ENCODE measurements at places on chromosomes 7 and 10.
A peak's percentile ranks its signal among the peaks of the same experiment; 100 is the strongest.

- no peak for DNase-seq
These were observed 98.3 kb downstream of the GLI3 start for GRCh38 chr7:42138691-42139090.

GRCh38 chr7:13050703-13051102, 363.3 kb downstream of the ARL4A start:
- DNase-seq = no peak

GRCh38 chr7:79285756-79286155, 167.7 kb downstream of the MAGI2 start:
- no peak for DNase-seq

GRCh38 chr10:26528715-26529393, 90.7 kb downstream of the APBB1IP start:
- no peak for DNase-seq

DNA sequence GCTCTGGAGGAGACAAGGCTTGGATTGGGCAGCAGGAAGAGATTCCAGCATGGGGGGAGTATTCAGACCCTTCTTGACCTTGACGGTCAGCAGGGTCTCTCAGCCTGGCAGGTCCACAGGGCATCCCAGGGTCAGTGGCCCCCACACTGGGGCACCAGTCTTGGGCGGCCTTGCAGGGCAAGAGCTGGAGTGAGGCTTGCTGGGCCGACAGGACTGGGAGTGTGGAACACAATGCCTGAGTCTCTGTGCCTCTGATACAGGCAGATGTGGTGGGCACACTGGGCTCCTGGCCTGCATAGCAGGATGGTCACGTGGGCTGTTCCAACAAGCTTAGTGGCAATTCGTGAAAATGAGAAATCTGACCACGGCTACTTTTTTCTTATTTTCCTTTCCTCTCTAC, 229.7 kb downstream of the TCERG1L start:
- no peak for DNase-seq

DNA sequence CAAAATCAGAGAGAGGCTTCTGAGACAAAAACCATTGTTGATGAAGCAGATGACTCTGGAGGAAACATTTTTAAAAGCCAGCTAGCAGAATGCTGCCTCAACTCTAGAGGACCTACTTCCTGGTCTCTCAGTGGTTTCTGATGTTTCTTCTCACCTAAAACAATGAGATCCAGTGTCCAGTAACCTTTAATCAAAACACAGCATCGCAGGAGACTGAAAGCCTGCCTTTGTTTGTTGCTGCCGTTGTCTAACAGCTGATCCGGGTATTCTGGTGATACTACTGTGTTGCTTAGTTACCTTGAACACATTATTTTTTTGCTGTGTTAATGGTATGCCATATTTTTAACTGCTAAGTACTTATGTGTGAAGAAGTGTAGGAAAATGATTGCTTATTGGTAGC, 70.9 kb downstream of the WIPF3 start:
- DNase-seq = no peak

DNA sequence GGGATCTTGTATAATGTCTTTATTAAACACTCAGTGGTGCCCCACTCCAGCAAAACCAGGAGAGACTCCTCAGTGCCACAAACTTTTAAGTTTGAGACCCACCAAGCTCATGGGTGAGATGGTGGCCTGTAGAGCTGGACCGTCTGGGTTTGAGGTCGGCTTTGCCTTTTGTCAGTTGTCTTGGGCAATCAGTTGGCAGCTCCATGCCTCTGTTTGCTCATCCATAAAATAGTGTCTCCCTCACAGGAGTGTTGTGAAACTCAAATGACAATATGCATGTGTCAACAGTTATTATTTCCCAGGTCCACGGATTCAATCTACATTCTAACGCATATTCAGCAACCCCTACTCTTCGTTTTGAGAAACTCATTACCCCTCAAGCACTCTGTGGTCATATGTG, 367.8 kb upstream of the C7orf33 start:
- DNase-seq = no peak

DNA sequence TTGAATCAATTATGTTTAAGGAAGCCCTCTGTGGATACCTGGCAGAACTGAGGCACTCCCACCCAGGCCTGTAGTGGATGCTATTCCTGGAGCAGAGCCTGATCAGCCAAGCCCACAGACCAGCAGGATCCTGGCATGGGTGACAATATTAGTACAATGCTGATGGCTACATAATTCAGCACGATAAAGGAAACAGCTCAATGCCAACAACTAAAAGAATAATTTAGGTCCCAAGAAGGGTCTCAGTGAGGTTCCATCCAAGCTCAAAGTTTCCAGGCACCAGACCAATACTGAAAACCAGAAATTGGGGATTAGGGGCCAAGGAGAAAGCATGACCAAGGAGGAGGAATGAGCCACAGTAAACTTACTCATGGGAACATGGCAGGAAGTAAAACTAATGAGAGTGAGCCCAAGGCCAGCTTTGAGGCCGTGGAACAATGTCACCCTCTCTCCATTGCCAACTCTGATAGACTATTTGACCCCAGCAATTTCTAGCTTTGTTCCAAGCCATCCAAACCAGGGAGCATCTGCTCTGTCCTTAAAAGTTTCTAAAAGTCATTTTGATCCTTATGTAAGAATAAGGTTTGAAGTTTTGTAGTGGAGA, 1082.4 kb downstream of the KCNMA1 start:
- no peak for DNase-seq

DNA sequence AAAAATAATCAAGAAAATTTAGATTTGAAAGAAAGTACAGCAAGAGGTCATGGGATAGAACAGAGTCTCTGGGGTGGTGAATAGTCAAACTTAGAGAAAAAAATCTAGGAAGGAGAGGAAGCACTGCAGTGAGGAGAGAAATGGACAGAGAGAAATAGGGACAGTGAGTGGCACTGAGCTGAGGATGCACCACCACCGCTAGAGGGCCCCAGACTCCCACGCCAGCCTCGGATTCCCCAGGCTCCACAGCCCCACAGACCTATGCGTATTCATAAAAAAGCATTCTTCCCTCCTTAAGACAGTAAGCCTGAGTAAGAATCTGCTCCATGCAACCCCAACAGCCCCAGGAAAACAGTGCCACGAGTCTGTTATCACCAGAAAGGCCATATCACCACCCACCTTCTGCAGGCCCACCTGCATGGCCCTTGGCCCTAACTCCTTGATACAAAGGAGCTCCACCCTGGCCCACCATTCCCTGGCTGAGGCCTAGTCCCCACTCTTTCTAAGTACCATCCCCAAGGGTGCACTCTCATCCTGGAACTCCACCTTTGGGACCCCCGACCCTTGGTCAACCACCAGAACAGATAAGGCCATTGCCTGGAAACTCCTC, 91.0 kb downstream of the ALOX5 start:
- peak; percentile 69 for DNase-seq

- DNase-seq = no peak
These were observed 421.5 kb upstream of the LRGUK start for GRCh38 chr7:133705596-133705995.

GRCh38 chr7:54090652-54091213, 451.4 kb upstream of the VSTM2A start:
- no peak for DNase-seq

DNA sequence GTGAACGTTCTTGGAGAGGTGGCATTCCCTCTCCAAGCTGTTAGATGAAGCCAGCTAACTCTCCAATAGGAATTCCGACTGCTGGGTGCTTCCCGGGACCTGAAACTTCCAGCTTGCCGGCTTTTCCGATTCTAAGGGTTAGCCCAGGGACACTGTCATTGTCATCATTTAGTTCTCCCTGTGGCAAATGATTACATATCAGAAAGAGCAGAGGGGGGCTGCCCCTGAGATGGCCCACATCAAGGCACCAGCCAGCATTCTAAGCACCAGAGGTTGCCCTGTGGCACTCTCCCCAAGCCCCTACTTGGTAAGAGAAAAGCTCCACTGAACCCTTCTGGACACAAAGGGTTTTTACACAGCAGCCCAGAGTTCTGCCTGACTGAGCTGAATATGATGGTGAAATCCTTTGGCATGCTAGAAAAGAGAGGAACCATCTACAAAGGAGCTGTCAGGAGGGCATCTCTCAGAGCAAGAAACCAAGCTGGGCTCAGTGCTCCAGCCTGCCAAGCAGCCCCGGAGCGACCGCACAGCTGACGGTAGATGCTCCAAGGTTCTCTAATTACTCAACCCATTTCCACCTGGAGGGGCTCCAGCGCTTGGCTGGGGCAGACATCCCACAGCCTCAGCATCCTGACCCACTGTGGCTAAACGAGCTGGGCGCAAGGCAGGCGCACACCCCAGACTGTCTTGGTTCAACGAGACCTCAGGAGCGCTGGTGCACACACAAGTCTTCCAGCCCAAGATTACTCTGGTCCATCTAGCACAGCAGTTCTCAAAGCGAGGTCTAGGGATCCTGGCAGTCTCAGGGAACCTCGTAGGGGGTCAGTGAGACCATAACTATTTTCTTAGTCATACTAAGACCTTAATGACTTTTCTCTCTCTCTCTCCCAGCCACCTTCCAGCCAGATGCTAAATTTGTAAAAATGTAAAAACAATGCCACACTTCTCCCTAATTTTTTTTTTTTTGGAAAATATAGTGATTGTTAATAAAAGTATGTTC, 160.5 kb downstream of the GFRA1 start:
- no peak for DNase-seq

DNA sequence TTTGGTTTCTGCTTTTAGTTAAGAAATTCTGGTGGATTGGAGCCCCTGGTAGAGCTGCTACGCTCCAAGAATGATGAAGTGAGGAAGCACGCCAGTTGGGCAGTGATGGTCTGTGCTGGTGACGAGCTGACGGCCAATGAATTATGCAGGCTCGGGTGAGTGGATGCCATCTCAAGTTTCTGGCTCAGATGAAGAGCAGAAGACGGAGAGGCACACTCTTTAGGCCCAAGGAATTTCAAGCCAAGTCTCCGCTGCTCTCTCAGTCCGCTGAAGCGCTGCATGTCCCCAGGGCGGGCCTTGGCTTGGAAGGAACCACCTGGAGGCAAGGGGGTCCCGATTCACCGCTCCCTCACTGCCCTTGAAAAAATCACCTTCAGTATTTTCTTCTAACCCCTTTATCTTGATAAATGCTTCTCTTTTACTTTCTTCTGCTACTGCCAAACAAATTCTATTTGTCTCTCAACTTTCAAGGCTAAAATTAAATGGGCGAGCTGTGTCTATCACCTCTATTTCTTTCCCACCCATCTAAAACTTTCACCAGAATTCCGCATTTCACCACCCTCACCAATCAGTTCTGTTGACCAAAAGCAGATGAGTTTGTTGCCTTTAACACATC, 74.2 kb downstream of the ARMC3 start:
- DNase-seq = no peak

DNA sequence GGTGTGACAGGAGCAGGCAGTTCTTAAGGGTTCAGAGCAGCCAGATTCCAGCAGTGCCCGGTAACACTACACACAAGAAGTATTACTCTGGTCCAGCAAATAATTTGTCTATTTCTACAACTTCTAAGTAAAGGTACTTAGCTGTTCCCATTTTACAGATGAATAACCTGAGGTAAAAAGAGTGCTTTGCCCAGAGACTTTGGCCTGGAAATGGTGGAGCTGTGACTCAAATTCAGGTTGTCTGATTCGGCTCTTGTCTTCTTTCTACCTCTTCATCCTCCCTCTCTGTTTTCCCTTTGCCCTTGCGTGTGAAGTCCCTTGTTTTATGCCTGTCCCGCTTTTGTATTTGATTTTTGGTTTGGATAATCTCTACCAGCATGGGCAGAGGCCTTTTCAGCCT, 17.1 kb downstream of the SFRP5 start:
- no peak for DNase-seq

GRCh38 chr10:57015595-57016318, 654.7 kb upstream of the ZWINT start:
- DNase-seq = no peak

DNA sequence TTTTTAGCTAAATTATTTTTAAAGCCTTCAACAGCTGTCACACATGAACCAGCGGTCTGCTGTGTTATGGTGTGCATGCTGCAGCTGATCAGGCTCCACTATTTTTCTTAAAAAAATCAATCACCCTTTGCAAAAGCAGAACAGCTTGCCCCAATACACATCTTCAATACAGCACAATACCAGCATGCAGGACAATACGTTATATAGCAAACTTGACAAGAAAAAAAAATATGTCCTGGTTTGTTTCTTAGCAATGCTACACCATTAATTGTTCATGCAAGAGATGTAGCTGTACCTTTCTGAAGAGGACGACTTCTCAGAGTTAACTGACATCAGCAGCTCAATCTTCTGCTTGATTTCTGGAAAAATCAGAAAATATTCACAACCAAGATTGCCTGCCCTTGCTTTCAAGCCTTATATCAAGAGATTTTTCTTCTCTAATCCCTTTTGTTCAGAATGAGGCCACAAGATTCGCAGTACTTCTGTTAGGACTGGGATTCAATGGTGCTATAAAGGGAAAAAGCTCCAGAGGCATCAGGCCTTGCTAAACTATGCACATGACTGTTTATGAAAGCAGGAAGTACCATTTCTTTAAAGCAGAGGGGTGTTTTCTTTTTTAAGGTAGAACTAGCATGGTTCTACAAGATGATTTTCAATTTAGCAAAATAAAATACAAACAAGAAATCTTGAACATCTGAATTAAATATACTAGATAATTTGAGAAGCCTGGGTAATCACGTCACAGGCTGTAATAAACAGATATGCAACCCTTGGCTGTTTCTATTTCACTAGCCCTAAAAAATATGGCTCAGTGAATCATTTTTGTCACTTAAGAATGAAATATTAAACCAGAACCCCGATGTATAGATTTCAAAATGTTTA, 120.0 kb downstream of the SRPK2 start:
- DNase-seq = peak; percentile 71

GRCh38 chr7:49855281-49855980, 82.0 kb downstream of the VWC2 start:
- DNase-seq = no peak

GRCh38 chr7:44157116-44158080, 16.3 kb upstream of the MYL7 start:
- no peak for DNase-seq

DNA sequence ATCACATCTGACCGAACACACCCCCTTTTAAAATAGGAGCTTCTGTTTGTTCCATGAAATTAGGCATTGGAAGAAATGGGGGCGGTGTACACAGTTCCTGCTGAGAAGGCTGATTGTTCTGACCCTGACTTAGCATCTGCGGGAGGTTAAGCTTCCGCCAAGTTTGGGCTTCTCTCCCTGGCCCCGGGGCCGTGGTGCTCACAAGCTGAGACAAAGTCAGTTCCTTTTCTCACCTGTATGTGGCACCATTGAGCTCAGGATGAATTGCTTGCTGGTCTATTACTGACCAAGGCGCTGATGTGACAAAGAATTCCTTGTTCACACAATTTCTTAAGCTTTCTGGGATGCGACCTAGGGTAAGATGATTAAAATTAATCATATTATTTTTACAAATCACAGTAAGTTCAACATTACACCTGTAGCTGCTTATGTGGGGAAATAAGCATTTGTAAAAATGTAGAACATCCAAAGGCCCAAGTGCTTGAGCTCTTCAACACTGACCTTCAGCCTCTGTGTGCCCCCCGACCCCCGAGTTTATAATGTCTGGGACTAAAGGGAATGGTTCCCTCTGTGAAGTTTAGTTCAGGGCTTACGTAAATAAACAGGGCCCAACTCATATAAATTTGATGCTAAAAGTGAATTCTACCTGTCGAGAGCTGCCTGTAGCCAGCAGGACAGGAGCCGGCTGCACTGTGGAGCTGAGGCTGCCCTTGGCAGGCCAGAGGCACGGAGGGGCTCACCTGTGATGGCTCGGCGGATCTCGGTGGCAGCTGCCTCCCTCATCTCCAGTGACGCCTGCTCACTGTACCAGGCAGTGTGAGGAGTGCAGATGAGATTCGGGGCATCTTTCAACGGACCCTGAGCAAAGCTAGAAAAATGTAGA, 50.8 kb downstream of the ZRANB1 start:
- no peak for DNase-seq

- no peak for DNase-seq
These were observed 93.2 kb downstream of the INPP5A start for GRCh38 chr10:132630666-132631337.
